Activated T-cell treated with anti-CD3 and anti-CD28 coated beads for 4 hours (primary cell): ENCODE measurements at places on chromosomes 2 and 18.

GRCh38 chr2:167190053-167190452, 301.8 kb downstream of the XIRP2 start:
- no peak for DNase-seq

GRCh38 chr2:233857511-233858141, 3.3 kb upstream of the HJURP start:
- peak; percentile 17 for DNase-seq

- DNase-seq: no peak
Observed at GRCh38 chr2:101223814-101224231, 28.9 kb upstream of the CNOT11 start.

- no peak for DNase-seq
Observed at GRCh38 chr2:224286923-224287322, 115.0 kb downstream of the FAM124B start.

- no peak for DNase-seq
Observed at GRCh38 chr18:73707035-73707434, 440.6 kb downstream of the FBXO15 start.

DNA sequence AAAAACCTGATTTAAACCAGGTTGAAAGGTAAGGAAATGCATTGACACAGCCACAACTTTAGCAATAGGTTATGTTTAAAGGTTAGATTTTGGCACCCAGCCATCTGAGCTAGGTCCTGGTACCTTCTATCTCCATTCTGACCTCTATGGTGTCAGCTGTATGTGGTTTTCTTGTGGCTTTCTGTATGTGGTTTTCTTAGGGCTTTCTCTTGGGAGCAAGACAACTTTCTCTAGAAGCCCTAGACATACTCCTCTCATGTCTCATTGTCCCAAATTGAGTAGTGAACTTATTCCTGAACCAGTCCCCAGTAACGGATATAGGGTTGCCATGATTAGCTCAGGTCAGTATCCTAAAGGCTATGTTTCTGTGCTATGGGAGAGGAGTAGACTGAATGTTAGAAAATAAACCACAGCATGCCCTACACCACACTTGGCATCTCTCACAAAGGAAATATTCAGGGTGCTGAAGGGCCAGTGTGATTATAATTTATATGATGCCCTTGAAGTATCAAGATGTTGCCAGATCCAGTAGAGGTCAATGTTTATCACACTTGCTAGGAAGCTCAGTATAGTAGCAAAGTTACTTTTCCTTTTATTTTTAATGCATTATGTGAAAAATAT, 176.1 kb downstream of the CAPN13 start:
- no peak for DNase-seq

- no peak for DNase-seq
Observed at GRCh38 chr18:79720359-79720733, 40.7 kb downstream of the CTDP1 start.

DNA sequence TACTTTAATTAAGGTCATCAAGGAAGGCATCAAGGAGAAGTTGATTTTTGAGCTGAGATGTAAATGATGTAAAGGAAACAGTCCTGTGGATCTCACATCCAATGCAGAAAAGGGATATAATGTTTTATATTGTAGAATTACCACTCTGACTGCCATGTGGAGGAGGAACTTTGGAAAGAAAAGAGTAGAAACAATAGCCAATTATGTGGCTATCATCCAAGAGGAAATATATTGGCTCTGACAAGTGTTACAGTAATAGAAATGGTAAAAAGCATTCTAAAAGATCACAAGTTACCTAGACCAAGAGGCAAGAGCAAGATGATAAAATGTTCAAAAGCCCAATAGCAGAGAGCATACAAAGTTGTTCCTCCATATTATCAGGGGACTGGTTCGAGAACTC, 26.8 kb downstream of the BARD1 start:
- no peak for DNase-seq

- DNase-seq: no peak
Observed at GRCh38 chr2:59233448-59233847, 992.3 kb upstream of the FANCL start.

- no peak for DNase-seq
Observed at GRCh38 chr2:179861027-179861415, 391 bp downstream of the ZNF385B start.

- no peak for DNase-seq
Observed at GRCh38 chr18:63155910-63156773, 163.4 kb downstream of the BCL2 start.

- no peak for DNase-seq
Observed at GRCh38 chr18:78526923-78527711, 452.5 kb upstream of the SALL3 start.

- no peak for DNase-seq
Observed at GRCh38 chr2:50953021-50953420, 78.9 kb downstream of the NRXN1 start.

- no peak for DNase-seq
Observed at GRCh38 chr2:200587007-200587616, 1.3 kb downstream of the AOX1 start.

DNA sequence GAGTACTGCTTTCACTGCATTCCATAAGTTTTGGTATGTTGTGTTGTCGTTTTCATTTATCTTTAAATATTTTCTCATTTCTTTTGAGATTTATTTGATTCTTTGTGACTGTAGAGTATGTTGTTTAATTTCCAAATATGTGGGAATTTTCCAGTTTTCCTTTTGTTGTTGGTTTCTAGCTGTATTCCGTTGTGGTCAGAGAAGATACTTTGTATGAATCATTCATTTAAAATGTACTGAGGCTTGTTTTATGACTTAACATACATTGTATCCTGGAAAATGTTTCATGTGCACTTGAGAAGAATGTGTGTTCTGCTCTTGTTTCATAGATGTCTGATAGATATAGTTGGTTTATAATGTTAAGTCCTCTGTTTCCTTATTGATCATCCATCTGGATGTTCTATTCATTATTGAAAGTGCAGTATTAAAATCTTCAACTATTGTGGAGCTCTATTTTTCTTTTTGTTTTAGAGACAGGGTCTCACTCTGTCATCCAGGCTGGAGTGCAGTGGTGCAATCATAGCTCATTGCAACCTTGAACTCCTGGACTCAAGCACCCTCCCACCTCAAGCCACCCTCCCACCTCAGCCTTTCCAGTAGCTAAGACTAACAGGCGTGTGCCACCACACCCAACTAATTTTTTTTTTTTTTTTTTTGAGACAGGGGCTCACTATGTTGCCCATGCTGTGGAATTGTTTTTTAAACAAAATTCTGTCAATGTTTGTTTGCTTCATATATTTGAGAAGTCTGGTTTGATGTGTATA, 96.8 kb downstream of the TAF4B start:
- no peak for DNase-seq

GRCh38 chr18:36899289-36899688, 70.4 kb downstream of the KIAA1328 start:
- DNase-seq: no peak

- no peak for DNase-seq
Observed at GRCh38 chr18:8051453-8051852, 484.3 kb downstream of the PTPRM start.

DNA sequence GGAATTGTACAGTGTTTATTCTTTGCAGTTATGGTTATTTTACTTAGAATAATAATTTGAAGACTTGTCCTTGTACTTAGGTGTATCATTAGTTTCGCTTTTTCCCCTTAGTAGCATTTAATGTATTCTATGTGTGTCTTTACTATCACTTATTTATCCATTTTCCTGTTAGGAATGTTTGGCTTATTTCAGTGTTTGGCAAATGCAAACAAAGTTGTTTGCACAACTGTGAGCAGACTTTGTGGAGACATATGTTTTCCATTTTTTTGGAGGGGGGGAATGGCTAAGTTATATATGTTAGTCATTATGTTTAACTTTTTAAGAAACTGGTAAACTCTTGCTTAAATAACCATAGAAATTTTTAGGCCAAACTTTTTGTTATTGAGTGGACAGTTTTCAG, 447.7 kb downstream of the SOX11 start:
- DNase-seq: no peak

GRCh38 chr2:171136024-171136423, 24.7 kb downstream of the TLK1 start:
- DNase-seq: no peak

DNA sequence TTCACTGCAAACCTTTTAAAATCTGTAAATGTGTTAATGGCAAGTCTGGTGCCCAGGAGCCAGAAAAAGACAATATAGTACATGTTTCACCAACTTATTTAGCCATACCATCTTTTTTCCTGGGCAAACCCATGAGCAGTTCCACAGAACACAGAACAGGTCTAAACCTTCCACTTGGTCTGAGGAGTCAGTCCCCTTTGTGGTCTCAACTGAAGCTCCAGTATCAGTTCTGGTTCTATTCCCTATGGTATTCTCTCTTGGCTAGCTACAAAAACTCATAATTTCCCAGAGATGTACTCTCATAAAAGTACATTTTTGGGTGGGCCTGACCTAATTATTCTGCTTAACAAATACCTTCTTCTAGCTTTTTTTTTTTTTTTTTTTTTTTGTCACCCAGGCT, 31.2 kb downstream of the STK17B start:
- no peak for DNase-seq

DNA sequence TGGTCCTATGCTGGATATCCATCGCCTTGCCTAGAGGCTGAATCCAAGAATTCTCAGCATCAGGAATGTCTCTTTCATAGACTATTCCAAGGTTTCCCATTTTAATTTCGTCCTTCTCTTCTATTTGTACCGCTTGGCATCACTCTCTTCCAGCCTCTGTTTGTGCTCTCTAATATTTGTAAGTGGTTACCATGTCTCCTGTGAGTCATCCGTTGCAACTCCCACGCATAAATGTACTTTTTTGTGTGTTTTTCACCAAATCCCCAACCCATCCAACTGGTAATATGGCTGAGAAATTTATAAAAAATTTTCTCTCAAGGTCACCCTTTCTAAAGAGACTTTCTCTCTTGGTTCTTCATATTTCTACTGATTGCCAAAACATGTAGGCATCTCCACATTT, 21.8 kb downstream of the COLEC12 start:
- DNase-seq: no peak

GRCh38 chr2:26682155-26682554, 10.4 kb upstream of the KCNK3 start:
- no peak for DNase-seq

- no peak for DNase-seq
Observed at GRCh38 chr2:43097644-43098408, 128.6 kb downstream of the ZFP36L2 start.

DNA sequence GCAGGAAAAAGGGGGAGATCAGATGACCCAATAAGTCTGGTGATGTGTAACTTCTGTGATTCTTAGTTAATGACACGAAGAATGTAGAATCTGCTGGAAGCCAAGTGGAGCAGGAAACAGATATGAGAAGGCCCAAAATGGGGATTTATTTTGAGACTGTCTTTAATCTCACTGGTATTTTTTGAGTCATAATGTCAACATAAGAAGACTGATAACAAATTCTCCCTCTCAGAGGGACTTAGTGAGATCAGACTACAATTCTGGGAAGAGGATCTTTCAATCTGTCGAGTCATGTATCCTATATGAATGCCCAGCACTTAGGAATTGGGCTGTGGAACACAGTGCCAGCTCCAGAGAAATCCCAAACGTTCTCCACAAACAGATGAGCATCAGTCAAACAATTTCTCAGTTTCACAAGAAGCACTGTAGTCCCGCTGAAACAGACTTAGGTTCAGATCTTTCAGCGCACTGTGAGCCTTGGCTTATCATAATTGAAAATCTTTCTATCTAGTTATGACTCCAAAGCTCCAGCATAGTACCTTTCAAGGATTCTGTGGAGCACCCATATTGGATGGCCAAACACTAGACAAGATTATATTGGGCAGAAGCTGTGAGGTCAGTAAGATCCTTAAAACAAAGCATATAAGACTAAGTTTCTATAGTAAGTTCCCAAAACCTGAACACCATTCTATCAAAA, 738.2 kb downstream of the LRP1B start:
- no peak for DNase-seq

DNA sequence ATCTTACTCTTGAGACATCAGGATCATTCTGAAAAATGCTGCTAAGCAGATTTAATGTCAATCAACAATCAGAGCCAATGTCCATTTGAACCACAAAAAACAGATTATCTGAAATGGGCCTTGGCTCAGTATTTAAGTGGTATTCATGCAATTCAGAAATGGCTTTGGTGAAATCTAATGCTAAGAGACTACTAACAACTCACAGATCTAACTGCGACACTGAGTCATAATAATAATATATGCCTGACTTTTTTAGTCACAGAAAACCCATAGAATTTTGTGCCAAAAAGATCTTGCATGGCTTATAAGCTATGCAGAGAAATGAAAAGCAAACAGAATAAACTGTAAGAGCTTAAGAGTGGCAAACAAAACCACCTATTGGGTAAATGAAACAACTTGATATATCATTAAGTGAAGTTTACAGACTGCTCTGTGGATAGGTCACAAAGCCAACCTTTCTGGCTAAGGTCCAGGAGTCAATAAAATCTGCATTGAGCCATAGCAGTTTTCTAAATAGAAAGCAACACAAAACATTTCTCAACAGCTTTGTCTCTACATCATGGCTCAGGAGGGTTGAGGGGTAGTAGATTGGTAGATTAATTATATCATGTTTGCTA, 234.3 kb downstream of the LRATD1 start:
- DNase-seq: no peak

DNA sequence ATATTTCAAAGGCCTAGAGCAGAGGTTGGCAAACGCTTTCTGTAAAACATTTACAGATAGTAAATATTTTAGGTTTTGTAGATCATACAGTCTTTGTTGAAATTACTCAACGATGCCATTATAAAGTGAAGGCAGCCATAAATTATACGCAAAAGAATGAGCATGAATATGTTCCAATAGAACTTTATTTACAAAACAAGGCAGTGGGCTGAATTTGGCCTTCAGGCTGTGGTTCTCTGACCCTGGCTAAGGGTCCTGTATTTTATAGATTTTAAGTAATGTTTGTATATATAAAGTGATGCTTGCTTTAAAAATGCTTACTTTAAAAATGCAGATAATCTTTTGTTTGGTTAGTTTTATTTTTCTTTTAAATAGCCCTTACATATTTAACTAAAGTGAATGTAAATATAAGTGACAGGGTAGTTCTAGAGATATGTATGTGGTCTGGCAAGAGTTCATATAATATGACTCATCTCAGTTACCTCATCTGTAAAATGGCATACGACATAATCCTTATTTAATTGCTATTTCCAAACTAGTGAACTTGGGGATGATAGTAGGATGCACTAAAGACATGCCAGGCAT, 51.7 kb upstream of the ATP5MC3 start:
- no peak for DNase-seq

DNA sequence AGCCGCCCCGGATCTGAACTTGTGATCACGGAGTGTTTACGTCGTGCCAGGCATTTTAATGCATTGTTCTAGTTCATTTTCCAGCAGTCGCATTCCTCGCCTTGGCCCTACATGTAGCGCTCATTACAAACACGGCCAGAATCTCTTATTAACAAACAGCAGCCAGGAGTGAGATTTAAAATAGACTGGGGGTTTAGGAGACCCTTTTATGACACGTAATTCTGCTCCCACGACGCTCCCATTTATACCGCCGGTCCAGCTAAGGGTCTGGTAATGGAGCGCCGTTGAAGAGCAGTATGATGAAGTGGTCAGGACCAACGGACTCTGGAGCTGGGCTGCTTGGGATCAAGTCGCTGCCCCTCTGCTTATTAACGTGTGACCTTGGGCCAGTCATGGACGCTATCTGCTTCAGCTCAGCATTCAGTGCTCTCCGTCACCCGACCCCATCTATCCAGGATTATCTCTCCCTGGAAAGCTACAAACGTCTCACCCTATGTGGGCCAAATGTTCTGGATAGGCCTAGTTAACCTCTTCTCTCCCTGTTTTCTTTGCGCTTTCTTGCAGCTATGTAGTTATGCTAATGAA, 745 bp downstream of the MSH2 start:
- no peak for DNase-seq
